Activated CD4-positive, alpha-beta T cell treated with anti-CD3 and anti-CD28 coated beads for 36 hours (primary cell): ENCODE measurements at places on chromosomes 7 and 10. TPM values are rescaled to one million over a fixed set of nuclear protein-coding genes. Genes with fewer than 3 reads are reported as not detected.
A peak's percentile ranks its signal among the peaks of the same experiment; 100 is the strongest.

Gene TMEM139
- 1.2 TPM for total RNA-seq

DNA sequence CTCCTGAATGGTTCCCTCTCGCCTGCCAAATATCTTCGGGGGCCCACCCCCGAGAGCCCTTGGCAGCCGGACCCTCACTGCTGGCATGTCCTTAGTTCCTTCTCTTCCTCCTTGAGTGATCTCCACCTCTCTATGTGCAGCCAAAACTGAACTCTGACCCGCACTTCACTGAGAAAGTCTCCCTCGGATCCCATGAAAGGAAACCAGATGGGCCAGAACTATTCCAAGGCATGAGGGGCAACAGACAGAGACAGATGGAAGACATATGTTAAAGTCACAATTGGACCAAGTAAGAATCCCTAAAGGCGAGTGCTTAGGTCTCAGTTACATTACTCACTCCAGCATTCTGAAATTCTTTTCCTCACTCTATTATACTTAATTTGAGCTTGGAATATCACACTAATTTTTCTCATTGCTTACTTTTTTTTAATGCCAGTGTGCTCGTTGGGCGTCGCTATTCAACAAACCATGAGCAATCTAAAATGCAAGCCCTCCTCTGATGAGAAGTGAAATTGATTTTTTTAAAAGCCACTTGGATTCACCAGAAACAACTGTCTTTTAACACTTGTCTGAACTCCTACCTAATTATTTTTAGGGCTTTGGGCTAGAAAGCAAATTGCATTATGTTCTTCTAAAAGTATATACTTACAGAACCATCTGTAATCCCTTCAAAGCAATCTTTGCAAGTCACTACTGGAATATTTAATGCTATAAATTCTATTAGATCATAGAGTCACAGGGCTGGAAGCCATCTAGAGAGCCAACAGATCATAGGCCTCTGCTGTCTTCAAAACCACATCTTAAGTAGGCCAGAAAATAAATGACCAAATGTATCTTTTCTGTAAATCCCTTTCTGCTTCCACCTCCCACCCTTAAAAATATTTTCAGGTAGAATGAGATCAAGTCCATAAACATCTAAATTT lies 43.3 kb upstream of the EZH2 start:
- no peaks in the 10 kb centered on the region for H3K27me3 ChIP-seq
- H3K27ac ChIP-seq, result peak overlapping the region; percentile 91
- no peak overlapping the region for H3K4me3 ChIP-seq
- peaks cover 50% of the 10 kb centered on the region for H3K4me1 ChIP-seq

GRCh38 chr10:43576580-43576979 lies 2.2 kb upstream of the ZNF239 start:
- H3K4me1 ChIP-seq, result peaks cover 42% of the 10 kb centered on the region
- H3K27ac ChIP-seq, result peak overlapping the region; percentile 1
- no peak for DNase-seq
- no peaks in the 10 kb centered on the region for H3K27me3 ChIP-seq
- peaks cover 29% of the 10 kb centered on the region for H3K36me3 ChIP-seq

DNA sequence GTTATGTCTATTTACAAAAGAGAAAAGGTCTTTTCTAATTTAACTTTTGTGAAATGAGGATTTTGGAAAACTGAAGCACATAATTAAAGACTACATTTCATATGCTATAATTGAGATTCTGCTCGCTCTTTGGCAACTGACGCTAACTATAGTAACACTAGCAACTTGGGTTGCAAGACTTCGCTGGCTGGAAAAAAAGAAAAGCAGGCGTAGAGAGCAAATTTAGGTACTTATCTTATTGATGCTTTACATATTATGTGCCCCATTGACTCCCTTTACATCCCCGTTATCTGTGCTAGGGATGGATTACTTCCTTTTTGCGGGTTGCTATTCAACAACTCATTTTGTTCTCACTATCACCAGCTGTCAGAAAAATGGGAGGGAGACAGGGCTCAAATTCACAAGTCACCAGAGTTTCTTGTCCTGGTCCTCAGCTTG lies 10.5 kb downstream of the SEMA3C start:
- H3K4me1 ChIP-seq, result no peaks in the 10 kb centered on the region
- no peak overlapping the region for H3K4me3 ChIP-seq
- DNase-seq, result no peak
- no peaks in the 10 kb centered on the region for H3K27me3 ChIP-seq

DNA sequence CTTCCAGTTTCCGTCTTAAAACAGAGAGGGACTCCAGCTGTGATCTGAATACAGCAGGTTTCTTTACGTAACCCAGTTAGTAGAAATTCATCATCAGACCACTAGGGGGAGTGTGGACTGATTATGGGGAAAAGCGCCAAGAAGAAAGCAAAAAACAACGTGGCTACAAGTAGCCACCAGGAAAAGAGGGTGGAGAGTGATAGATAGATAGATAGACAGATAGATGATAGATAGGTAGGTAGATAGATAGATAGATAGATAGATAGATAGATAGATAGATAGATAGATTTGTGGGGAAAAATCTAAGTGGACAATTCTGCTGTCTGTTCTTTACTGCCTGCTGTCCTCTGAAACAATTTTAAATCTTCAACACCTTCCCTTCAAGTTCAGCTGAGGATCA lies 12.7 kb upstream of the AKR1B10 start:
- H3K4me1 ChIP-seq, result peaks cover 10% of the 10 kb centered on the region
- no peaks in the 10 kb centered on the region for H3K36me3 ChIP-seq
- no peak overlapping the region for H3K27ac ChIP-seq
- no peak overlapping the region for H3K4me3 ChIP-seq

Gene RPEL1
- total RNA-seq, result not detected

GRCh38 chr7:8751557-8752231 lies 318.3 kb downstream of the NXPH1 start:
- no peak overlapping the region for H3K27ac ChIP-seq
- H3K36me3 ChIP-seq, result no peaks in the 10 kb centered on the region
- no peak overlapping the region for H3K4me3 ChIP-seq

DNA sequence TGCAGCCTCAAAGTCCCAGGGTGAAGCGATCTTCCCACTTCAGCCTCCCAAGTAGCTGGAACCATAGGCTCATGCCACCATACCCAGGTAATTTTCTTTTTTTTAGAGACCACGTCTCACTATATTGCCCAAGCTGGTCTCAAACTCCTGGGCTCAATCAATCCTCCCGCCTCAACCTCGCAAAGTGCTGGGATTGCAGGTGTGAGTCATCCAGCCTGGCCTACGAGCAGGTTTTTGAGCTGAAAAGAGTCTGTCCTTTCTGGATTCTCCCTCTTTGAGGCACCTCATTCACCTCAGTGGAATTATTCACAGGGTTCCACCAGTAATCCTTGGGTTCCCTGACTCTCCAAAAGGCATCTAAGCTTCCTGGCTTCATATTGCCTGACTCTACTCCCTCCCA lies 7.6 kb upstream of the LEP start:
- no peaks in the 10 kb centered on the region for H3K36me3 ChIP-seq
- no peak overlapping the region for H3K4me3 ChIP-seq
- H3K27ac ChIP-seq, result no peak overlapping the region
- H3K4me1 ChIP-seq, result peaks cover 2% of the 10 kb centered on the region

GRCh38 chr7:47516985-47517600 lies 64.8 kb downstream of the TNS3 start:
- H3K4me3 ChIP-seq, result no peak overlapping the region
- H3K4me1 ChIP-seq, result no peaks in the 10 kb centered on the region
- H3K36me3 ChIP-seq, result no peaks in the 10 kb centered on the region
- peaks cover 7% of the 10 kb centered on the region for H3K27me3 ChIP-seq
- H3K27ac ChIP-seq, result no peak overlapping the region
- DNase-seq, result no peak

- no peaks in the 10 kb centered on the region for H3K36me3 ChIP-seq
- DNase-seq, result peak; percentile 14
- peaks cover 50% of the 10 kb centered on the region for H3K27me3 ChIP-seq
- H3K4me1 ChIP-seq, result peaks cover 16% of the 10 kb centered on the region
Observed at GRCh38 chr7:29194206-29194593, 375 bp upstream of the CHN2 start.

Gene TFR2
- total RNA-seq, result 12.4 TPM

GRCh38 chr10:120657371-120657770 lies 193.8 kb upstream of the WDR11 start:
- no peaks in the 10 kb centered on the region for H3K36me3 ChIP-seq
- peaks cover 3% of the 10 kb centered on the region for H3K27me3 ChIP-seq
- H3K4me1 ChIP-seq, result no peaks in the 10 kb centered on the region
- no peak overlapping the region for H3K4me3 ChIP-seq
- no peak overlapping the region for H3K27ac ChIP-seq
